ENCODE measurements at places on chromosomes 6 and 20. TPM values are rescaled to one million over a fixed set of nuclear protein-coding genes. Genes with fewer than 3 reads are reported as not detected.

Gene DBNDD2
- 22.4 TPM for polyA plus RNA-seq

Gene MCHR2
- not detected for polyA plus RNA-seq

Gene XRN2
- polyA plus RNA-seq: 44.5 TPM

Gene REM1
- polyA plus RNA-seq: 7.1 TPM

Gene TUBB1
- polyA plus RNA-seq: 0.02 TPM

GRCh38 chr6:42873313-42873712, 6.1 kb upstream of the RPL7L1 start:
- DNase-seq: no peak
- no peaks in the 10 kb centered on the region for H3K27me3 ChIP-seq
- no peaks in the 10 kb centered on the region for H3K36me3 ChIP-seq
- no peak overlapping the region for H3K4me3 ChIP-seq
- no peak overlapping the region for H3K27ac ChIP-seq

DNA sequence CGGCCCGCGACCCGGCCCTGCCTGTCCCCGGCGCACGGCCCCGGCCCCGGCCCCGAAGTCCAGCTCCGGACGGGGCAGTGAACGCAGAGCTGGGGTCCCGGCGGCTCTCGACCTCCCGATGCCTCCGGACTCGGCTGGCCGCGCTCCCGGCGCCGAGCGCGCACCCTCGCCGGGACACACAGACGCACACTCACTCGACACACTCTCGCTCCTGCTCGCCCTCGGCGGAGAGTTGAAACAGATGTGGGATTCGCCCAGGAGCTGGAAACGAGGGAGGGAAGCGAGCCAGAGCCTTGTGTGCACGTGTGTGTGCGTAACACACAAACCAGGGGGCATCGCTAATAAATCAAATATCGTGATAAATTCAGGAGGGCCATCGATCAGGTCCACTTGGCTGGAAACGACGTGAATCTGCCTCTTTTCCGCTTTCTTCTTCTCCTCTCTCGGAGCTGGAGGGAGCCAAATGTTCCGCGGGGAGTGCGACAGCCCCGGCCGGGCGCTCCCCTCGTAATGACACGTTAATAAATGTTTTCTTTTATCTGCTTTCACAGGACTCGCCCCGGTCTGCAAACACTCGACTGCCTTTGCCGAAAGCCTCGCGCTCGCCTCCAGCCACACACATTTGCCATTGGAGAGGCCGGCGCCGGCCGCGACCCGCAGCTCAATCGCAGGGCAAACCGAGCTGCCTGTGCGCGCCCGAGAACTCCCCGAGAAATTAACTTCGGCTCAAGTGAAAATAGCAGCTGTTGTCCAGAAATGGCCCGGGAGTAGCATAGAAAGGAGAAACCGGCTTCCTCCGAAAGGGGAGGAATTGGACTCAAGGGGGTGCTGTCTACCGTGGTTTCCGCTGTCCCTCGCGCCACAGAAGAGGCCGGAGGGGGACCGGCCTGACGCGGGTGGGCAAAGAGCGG, 828 bp upstream of the SULF2 start:
- H3K4me1 ChIP-seq: no peaks in the 10 kb centered on the region
- peak; percentile 86 for DNase-seq
- H3K36me3 ChIP-seq: no peaks in the 10 kb centered on the region

DNA sequence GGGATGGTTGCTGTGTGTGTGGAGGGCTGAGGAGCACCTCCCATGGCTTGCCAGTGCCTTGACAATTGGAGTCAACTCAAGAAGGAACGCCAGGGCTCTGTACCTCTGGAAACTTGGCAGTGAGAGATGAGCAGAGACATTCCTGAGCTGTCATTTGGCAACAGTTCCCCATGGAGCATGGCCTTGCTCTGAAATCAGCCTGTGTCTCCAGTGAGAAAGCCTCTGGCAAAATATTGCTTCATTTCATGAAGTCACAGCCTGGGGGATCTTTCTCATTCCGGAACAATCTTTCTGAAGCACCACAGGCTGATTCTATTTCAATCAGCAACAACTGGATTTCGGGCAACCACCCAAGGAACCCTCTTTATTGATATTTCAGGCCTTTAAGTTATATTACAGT, 52.2 kb upstream of the FNDC1 start:
- H3K36me3 ChIP-seq: no peaks in the 10 kb centered on the region
- no peak overlapping the region for H3K27ac ChIP-seq
- no peak for DNase-seq
- no peaks in the 10 kb centered on the region for H3K4me1 ChIP-seq

GRCh38 chr6:130932921-130933320, 105.7 kb downstream of the SMLR1 start:
- DNase-seq: no peak
- H3K27ac ChIP-seq: no peak overlapping the region
- no peak overlapping the region for H3K4me3 ChIP-seq
- no peaks in the 10 kb centered on the region for H3K4me1 ChIP-seq

GRCh38 chr20:8242827-8243724, 111.0 kb downstream of the PLCB1 start:
- peak overlapping the region; percentile 44 for H3K27ac ChIP-seq
- H3K36me3 ChIP-seq: no peaks in the 10 kb centered on the region
- H3K27me3 ChIP-seq: no peaks in the 10 kb centered on the region
- no peaks in the 10 kb centered on the region for H3K4me1 ChIP-seq

DNA sequence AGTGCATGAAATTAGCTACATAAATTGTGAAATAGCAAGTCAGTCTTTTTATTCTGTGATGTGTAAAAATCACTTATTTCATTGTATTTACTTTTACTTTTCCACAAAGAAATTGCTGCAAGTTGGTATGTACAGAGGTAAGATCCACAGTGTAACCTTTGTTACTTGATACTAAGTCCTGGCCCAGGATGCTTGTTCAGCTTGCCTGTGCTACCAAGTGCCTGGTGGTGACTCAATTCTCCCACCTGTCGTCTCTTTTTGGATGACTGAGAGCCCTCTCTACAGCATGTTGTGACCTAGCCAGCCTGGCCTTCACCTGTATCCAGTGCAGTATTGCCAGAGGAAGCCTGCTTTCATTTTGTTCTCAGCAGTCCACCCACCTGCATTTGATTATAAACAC, 54.9 kb downstream of the ANKRD6 start:
- no peaks in the 10 kb centered on the region for H3K4me1 ChIP-seq
- H3K4me3 ChIP-seq: no peak overlapping the region
- no peaks in the 10 kb centered on the region for H3K27me3 ChIP-seq
- H3K36me3 ChIP-seq: no peaks in the 10 kb centered on the region
- DNase-seq: no peak
- H3K27ac ChIP-seq: no peak overlapping the region

DNA sequence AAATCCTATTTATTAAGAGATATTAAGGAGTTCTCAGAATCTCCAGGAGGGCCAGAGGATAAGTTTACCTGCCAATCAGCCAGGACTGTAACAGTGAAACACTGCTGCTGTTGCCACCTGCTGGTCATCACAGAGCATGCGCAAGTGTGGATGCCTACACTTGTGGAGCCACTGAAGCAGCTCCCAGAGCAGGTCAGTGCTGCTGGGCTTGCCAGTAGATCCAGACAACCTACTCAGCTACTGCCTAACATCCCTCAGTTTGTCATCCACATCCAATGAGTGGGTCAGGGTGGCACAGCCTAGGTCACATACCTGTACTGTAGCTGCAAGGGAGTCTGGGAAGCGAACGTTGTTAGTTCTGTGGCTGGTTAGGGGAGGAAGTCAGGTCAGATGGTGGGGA, 18.3 kb upstream of the NHSL1 start:
- H3K4me3 ChIP-seq: no peak overlapping the region
- peak; percentile 4 for DNase-seq

DNA sequence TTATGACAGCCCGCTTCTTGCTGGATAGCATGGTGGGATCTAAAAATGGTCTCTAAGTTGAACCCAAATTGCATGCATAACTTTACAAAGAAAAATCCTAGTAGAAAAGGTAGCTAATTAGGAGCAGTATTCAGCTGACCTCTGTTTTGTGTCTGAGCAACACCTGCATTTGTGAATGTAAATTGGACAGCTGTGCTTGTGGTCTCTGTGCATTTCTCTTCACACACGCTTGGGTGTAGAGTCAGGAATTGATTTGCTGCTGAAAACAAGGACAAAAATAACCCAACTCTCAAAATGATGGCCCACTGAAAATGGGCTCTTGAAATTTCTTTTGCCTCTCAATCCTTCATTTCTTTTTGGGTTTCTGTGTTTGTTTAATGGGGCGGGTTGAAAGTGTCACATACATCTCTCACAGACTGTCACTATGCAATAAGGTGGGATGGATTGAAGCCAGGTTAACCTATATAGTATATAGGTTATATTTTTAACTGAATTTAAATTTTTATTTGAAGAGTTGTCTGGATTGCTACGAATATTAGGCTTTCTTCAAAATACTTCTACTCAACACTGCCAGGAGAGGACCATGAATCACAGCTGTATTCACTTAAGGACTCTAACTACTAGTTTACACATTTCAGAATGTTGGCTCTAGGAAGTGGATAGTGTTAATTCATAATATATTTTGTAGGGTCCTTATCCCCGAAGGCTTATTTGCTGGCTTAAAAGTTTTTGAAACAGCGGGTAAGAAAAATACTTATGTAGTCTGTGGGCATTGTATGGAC, 46.5 kb downstream of the SOBP start:
- H3K4me1 ChIP-seq: peaks cover 45% of the 10 kb centered on the region
- DNase-seq: no peak
- no peaks in the 10 kb centered on the region for H3K36me3 ChIP-seq
- H3K4me3 ChIP-seq: no peak overlapping the region
- no peaks in the 10 kb centered on the region for H3K27me3 ChIP-seq

- no peak overlapping the region for H3K4me3 ChIP-seq
- no peak for DNase-seq
- H3K27ac ChIP-seq: no peak overlapping the region
- no peaks in the 10 kb centered on the region for H3K27me3 ChIP-seq
These were observed 411.4 kb downstream of the ESR1 start for GRCh38 chr6:152218887-152219286.

- DNase-seq: peak; percentile 26
- no peaks in the 10 kb centered on the region for H3K4me1 ChIP-seq
- no peak overlapping the region for H3K4me3 ChIP-seq
- H3K27ac ChIP-seq: no peak overlapping the region
These were observed 467.4 kb downstream of the CDC5L start for GRCh38 chr6:44854712-44855443.

- no peaks in the 10 kb centered on the region for H3K27me3 ChIP-seq
- DNase-seq: no peak
- H3K4me1 ChIP-seq: no peaks in the 10 kb centered on the region
- H3K27ac ChIP-seq: no peak overlapping the region
- H3K36me3 ChIP-seq: no peaks in the 10 kb centered on the region
These were observed 48.6 kb downstream of the HLA-A start for GRCh38 chr6:29990931-29991330.

GRCh38 chr20:36154700-36155628, at the start of gene EPB41L1:
EPB41L1 (plus strand) TSS chr20:36154740; CDS start chr20:36173778, 19,038 bp downstream.
- peak within 1 kb of the TSS; percentile 8 for H3K27ac ChIP-seq
- peak; percentile 73 for DNase-seq
- H3K27me3 ChIP-seq: no peaks in the 10 kb centered on the region
- no peaks in the 10 kb centered on the region for H3K4me1 ChIP-seq
- peak within 1 kb of the TSS; percentile 89 for H3K4me3 ChIP-seq
- H3K36me3 ChIP-seq: no peaks in the 10 kb centered on the region

- H3K4me1 ChIP-seq: no peaks in the 10 kb centered on the region
- no peak overlapping the region for H3K4me3 ChIP-seq
- H3K36me3 ChIP-seq: no peaks in the 10 kb centered on the region
- DNase-seq: no peak
- H3K27me3 ChIP-seq: no peaks in the 10 kb centered on the region
These were observed 182.0 kb upstream of the MYLIP start for GRCh38 chr6:15946701-15947385.
